ENCODE measurements at places on chromosomes 16 and 17.

GRCh38 chr17:35684055-35684802, 47.2 kb upstream of the RASL10B start:
- H3K27ac ChIP-seq = no peak overlapping the region
- peaks cover 37% of the 10 kb centered on the region for H3K36me3 ChIP-seq
- DNase-seq = no peak
- H3K27me3 ChIP-seq = no peaks in the 10 kb centered on the region
- peaks cover 5% of the 10 kb centered on the region for H3K4me1 ChIP-seq
- no peak overlapping the region for H3K4me3 ChIP-seq

DNA sequence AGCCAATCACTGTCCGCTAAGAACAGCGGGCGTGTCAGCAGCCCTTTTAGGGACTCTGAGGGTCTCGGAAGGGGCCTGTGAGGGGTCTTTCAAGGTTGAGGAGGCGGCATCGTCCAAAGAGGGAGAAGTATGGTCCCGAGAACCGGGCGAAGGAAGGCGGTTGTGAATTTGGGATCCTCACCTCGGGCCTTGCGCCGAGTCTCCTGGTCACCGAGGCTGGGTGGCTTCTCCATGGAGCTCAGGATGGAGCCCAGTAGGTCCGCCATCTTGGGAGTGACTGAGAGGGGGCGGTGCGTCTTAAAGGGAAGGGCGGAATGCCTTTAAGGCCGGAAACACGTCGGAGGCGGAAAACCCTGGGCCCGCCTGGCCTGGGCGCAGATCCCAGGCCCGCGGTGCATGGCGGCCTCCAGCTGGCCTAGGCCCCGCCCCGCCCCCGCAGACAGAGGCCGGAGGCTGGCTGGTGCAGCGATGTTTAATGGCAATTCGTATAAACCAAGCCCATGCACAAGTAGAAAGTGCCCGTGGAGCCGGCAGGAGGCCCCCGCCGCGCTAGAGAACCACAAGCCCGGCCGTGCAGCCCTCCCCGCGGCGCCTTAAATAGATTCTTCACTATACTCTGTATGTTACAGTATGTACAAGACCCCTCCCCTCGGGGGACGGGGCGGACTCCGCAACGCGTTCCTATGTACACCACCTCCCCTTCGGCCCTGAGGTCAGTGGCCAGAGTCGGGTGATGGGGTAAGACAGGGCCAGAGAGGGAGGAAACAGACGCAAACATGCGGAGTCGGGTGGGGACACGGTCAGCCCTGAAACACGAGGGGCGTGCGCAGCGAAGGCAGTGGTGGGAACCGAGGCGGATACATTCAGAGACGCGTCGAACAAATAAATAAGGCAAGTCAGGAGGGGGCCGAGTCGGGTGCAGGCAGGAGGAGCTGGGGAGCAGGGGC, at the start of gene SPAG7:
SPAG7 (minus strand) TSS at position 279 of the 947 bp plus-strand sequence; CDS start at position 266, 13 bp downstream.
- no peaks in the 10 kb centered on the region for H3K27me3 ChIP-seq
- H3K27ac ChIP-seq = peak within 1 kb of the TSS; percentile 79
- no peak within 1 kb of the TSS for H3K4me3 ChIP-seq
- DNase-seq = peak; percentile 93
- peaks cover 40% of the 10 kb centered on the region for H3K4me1 ChIP-seq

- H3K36me3 ChIP-seq = peaks cover 26% of the 10 kb centered on the region
- H3K27ac ChIP-seq = no peak overlapping the region
- no peaks in the 10 kb centered on the region for H3K27me3 ChIP-seq
- DNase-seq = no peak
- no peak overlapping the region for H3K4me3 ChIP-seq
Measured at GRCh38 chr17:37284191-37284590, 91.6 kb upstream of the C17orf78 start.

DNA sequence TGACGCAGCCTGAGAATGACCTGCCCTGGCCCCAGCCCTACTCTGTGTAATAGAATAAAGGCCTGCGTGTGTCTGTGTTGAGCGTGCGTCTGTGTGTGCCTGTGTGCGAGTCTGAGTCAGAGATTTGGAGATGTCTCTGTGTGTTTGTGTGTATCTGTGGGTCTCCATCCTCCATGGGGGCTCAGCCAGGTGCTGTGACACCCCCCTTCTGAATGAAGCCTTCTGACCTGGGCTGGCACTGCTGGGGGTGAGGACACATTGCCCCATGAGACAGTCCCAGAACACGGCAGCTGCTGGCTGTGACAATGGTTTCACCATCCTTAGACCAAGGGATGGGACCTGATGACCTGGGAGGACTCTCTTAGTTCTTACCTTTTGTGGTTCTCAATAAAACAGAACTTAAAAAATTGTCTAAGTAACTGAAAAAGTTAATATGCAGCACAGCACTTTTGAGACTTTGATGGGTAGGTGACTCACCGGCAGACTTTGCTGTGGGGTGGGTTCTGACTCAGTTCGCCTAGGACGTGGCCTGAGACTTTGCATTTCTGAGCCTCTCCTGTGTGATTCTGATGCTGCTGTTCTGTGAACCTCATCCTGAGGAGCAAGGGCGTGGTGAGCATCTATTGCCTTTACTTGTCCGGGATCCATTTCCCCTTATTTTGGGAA, 5.7 kb downstream of the LAT start:
- H3K4me3 ChIP-seq = peak overlapping the region; percentile 90
- H3K4me1 ChIP-seq = peaks cover 42% of the 10 kb centered on the region
- H3K27ac ChIP-seq = peak overlapping the region; percentile 82
- H3K27me3 ChIP-seq = no peaks in the 10 kb centered on the region
- peaks cover 52% of the 10 kb centered on the region for H3K36me3 ChIP-seq

- DNase-seq = no peak
- no peaks in the 10 kb centered on the region for H3K36me3 ChIP-seq
- H3K27me3 ChIP-seq = peaks cover 7% of the 10 kb centered on the region
- peaks cover 6% of the 10 kb centered on the region for H3K4me1 ChIP-seq
- no peak overlapping the region for H3K27ac ChIP-seq
- H3K4me3 ChIP-seq = no peak overlapping the region
Measured at GRCh38 chr17:76696763-76697701, 13.7 kb downstream of the MXRA7 start.

- H3K27ac ChIP-seq = peak overlapping the region; percentile 85
- peaks cover 2% of the 10 kb centered on the region for H3K36me3 ChIP-seq
- no peak for DNase-seq
- H3K4me1 ChIP-seq = peaks cover 35% of the 10 kb centered on the region
- H3K27me3 ChIP-seq = peaks cover 4% of the 10 kb centered on the region
Measured at GRCh38 chr16:56423584-56424403, 1.6 kb downstream of the AMFR start.

- H3K27ac ChIP-seq = peak overlapping the region; percentile 76
- DNase-seq = no peak
- peaks cover 10% of the 10 kb centered on the region for H3K4me1 ChIP-seq
- H3K4me3 ChIP-seq = peak overlapping the region; percentile 92
- no peaks in the 10 kb centered on the region for H3K27me3 ChIP-seq
Measured at GRCh38 chr16:30950516-30951065, 1.7 kb downstream of the ORAI3 start.

DNA sequence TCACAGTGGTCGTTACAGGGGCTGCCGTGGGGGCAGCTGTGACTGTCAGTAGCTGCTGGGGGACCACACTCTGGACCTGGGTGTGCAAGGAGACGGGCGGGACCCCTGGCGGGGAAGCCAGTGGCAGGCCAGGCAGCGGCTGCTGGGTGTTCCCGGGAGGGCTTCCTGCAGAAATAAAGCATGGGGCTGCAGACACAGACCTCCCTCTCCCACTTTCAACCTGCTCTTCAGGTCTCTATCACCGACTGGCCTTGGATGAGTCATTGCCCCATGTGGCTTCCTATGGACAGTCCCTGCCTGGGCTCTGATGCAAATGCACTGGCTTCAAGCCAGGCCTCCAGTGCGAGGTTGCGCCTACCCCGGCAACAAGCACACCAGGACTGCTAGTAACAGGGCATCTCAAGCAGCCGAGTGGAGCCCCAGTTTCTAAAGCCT, 17.2 kb downstream of the SREBF1 start:
- H3K4me1 ChIP-seq = peaks cover 59% of the 10 kb centered on the region
- H3K27me3 ChIP-seq = no peaks in the 10 kb centered on the region
- H3K27ac ChIP-seq = peak overlapping the region; percentile 70
- H3K36me3 ChIP-seq = peaks cover 37% of the 10 kb centered on the region

GRCh38 chr16:54923055-54923473, 7.6 kb upstream of the IRX5 start:
- DNase-seq = no peak
- peaks cover 1% of the 10 kb centered on the region for H3K36me3 ChIP-seq
- peaks cover 11% of the 10 kb centered on the region for H3K4me1 ChIP-seq

DNA sequence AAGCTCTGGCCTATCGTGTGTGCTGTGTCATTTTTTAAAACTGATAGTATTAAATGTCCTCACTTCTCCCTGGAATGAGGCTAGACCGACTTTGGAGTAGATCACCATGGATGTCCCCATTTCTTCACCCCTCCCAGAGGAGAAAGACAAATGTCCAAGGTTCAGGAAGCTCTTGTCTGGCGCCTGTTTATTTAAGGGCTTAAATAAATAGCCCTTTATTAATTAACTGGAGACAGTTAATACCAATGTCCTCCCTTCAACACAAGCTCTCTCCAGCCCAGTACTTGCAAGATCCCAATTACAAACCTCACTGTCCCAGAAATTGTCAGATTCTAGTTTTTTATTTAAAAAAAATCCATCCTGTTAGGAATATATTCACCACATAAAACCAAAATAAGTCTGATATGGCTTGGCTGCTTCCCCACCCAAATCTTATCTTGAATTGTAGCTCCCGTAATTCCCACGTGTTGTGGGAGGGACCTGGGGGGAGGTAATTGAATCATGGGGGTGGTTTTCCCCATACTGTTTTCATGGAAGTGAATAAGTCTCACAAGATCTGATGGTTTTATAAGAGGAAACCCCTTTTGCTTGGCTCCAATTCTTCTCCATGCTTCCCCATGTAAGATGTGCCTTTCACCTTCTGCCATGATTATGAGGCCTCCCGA, 344.4 kb downstream of the SHISA9 start:
- H3K27me3 ChIP-seq = no peaks in the 10 kb centered on the region
- no peak for DNase-seq
- no peaks in the 10 kb centered on the region for H3K36me3 ChIP-seq
- H3K27ac ChIP-seq = no peak overlapping the region
- no peaks in the 10 kb centered on the region for H3K4me1 ChIP-seq

- H3K27me3 ChIP-seq = peaks cover 13% of the 10 kb centered on the region
- no peak for DNase-seq
- no peak overlapping the region for H3K4me3 ChIP-seq
- no peaks in the 10 kb centered on the region for H3K36me3 ChIP-seq
Measured at GRCh38 chr16:4324492-4325252, 8.8 kb downstream of the GLIS2 start.

DNA sequence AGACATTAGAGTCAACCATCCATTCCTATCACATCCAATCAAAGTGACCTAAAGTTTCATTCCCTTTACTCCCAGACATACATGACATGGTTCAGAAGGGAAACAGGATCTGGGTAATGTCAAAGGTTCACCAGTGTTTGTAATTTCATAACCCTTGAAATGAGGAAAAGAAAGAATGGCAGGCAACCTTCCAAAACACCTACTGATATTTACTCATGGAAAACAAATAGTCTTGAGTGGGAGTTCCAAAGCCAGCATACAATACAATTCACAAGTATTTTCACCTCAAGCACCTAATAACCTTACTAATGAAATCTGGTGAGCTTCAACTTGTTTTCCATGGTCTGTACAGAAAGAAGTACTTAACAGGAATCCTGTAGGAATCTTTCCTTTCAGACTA, 72.5 kb upstream of the AXIN2 start:
- no peaks in the 10 kb centered on the region for H3K36me3 ChIP-seq
- no peaks in the 10 kb centered on the region for H3K4me1 ChIP-seq
- no peak for DNase-seq
- H3K4me3 ChIP-seq = no peak overlapping the region

DNA sequence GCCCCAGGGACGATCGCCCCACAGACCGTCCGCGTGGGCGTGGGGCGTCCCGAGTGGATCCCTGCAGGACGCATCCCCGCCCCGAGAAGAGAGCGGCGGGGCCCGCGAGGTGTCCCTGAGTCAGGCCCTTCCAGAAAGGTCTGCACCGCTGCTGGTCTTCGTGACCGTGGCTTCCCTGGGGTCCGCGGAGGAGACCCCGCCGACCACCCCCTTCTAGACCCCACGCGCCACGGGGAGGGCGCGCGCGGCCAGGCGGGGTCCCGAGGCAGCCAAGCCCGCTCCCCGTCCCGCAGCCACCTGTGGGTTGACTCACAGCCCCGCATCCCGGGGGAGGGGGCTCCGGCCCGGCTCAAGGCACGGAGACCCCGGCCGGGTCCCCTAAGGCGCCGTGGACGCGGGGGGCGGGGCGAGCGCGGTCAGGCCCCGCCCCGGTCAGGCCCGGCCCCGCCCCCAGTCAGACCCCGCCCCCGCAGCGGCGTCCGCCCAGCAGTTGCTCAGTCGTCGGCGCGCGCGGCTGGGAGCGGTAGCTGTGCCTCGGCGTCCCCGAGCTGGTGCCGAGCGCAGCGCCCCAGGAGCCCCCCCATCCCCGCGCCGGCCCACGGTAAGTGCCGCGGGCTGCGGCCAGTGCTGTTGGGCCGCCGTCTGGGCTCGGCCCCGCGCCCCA, at the start of gene BAIAP3:
BAIAP3 (plus strand) TSS at position 497 of the 664 bp plus-strand sequence. CDS start 4,905 bp downstream, outside the sequence.
- peak within 1 kb of the TSS; percentile 54 for H3K4me3 ChIP-seq
- peaks cover 29% of the 10 kb centered on the region for H3K27me3 ChIP-seq
- no peaks in the 10 kb centered on the region for H3K36me3 ChIP-seq
- H3K4me1 ChIP-seq = peaks cover 6% of the 10 kb centered on the region
- H3K27ac ChIP-seq = no peak within 1 kb of the TSS
- peak; percentile 36 for DNase-seq

- no peaks in the 10 kb centered on the region for H3K27me3 ChIP-seq
- H3K4me3 ChIP-seq = no peak overlapping the region
- DNase-seq = no peak
- H3K36me3 ChIP-seq = peaks cover 2% of the 10 kb centered on the region
Measured at GRCh38 chr17:82977606-82978005, 101.8 kb upstream of the METRNL start.

- H3K4me3 ChIP-seq = no peak overlapping the region
- no peaks in the 10 kb centered on the region for H3K4me1 ChIP-seq
- H3K36me3 ChIP-seq = no peaks in the 10 kb centered on the region
- H3K27ac ChIP-seq = no peak overlapping the region
- peaks cover 2% of the 10 kb centered on the region for H3K27me3 ChIP-seq
Measured at GRCh38 chr17:77303620-77304019, 162.9 kb downstream of the SEC14L1 start.

- H3K27ac ChIP-seq = no peak overlapping the region
- H3K36me3 ChIP-seq = no peaks in the 10 kb centered on the region
- H3K4me3 ChIP-seq = no peak overlapping the region
- H3K27me3 ChIP-seq = no peaks in the 10 kb centered on the region
- no peak for DNase-seq
- H3K4me1 ChIP-seq = peaks cover 12% of the 10 kb centered on the region
Measured at GRCh38 chr16:12145918-12146317, 169.4 kb downstream of the SNX29 start.

- no peak overlapping the region for H3K27ac ChIP-seq
- H3K36me3 ChIP-seq = no peaks in the 10 kb centered on the region
- H3K4me1 ChIP-seq = no peaks in the 10 kb centered on the region
- peaks cover 48% of the 10 kb centered on the region for H3K27me3 ChIP-seq
Measured at GRCh38 chr16:87603684-87604633, 1.7 kb downstream of the JPH3 start.

- no peak for DNase-seq
- no peaks in the 10 kb centered on the region for H3K4me1 ChIP-seq
- no peaks in the 10 kb centered on the region for H3K27me3 ChIP-seq
- H3K4me3 ChIP-seq = no peak overlapping the region
- no peak overlapping the region for H3K27ac ChIP-seq
- H3K36me3 ChIP-seq = peaks cover 44% of the 10 kb centered on the region
Measured at GRCh38 chr17:21303441-21304065, 19.0 kb downstream of the MAP2K3 start.

- DNase-seq = no peak
- no peaks in the 10 kb centered on the region for H3K36me3 ChIP-seq
- H3K4me1 ChIP-seq = no peaks in the 10 kb centered on the region
- H3K4me3 ChIP-seq = no peak overlapping the region
Measured at GRCh38 chr17:2551928-2552327, 40.2 kb upstream of the METTL16 start.
